ENCODE measurements at places on chromosomes 2 and 18.

DNA sequence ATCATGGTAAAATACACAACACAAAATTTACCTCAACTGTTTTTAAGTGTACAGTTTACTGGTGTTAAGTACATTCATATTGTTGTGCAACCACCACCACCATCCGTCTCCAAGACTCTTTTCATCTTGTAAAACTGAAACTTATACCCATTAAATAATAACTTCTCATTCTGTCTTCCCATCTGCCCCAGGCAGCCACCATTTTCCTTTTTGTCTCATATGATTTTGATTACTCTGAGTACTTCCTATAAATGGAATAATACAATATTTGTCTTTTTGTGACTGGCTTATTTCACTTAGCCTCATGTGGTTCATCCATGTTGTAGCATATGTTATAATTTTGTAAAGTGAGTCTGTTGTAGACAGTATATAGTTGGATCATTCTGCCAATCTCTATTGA lies 82.7 kb downstream of the ALMS1 start:
- DNase-seq, result no peak

- DNase-seq, result no peak
Observed at GRCh38 chr2:90209806-90210205, 1518.3 kb downstream of the RPIA start.

- DNase-seq, result no peak
Observed at GRCh38 chr2:171804456-171804855, 89.6 kb downstream of the SLC25A12 start.

- no peak for DNase-seq
Observed at GRCh38 chr18:48079885-48080284, 149.4 kb upstream of the SMAD2 start.

- DNase-seq, result no peak
Observed at GRCh38 chr2:190766595-190766994, 114.0 kb upstream of the GLS start.

DNA sequence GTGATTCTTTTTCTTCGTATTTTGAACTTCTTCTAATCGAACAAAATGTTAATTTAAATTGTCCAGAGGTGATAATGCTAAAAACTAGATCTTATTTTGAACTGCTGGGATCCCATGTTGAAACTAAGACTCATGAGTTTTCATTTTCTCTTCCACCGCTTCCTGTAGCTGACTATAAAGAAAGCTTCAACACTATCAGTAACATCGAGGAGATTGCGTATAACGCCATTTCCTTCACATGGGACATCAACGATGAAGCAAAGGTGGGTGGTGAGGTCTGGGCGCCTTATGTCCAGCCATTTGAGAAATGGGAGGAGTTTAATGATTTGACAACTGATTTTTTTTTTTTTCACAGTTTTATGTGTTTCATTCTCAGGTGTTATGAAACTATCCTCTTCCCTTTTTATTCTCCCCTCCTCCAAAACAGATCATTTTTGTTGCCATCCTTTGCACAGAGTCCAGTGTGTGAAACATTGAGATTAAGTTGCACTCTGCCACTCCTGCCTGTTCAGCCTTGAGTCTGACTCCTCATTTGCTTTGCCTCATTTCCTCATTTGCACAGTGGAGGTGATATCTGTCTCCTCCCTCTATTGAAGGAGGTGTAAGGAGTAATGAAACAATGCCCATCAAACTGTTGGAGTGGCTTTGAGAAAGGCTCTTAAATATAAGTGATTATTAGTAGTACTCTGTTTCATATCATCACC lies 13.8 kb downstream of the GRHL1 start:
- DNase-seq, result no peak

DNA sequence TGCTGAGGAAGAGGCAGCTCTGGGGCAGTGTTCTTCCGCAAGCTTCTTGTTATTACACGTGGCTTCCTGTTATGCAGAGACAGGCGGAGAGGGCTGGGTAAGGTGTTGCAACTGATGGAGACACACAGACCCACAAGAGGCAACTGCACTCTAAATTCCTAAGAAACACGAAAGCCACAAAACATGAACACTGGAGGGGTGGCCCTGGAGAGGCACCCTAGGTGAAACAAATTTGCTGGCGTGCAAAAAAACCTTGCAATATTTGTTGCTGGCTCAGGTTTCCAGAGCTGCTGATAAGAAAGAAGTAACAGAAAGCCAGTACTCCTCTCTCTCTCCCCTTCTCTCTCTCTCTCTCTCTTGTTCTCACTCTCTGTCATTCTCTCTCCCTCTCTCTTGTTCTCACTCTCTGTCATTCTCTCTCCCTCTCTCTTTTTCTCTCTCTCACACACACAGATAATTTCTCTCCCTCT lies 31.8 kb downstream of the ARHGAP25 start:
- peak; percentile 52 for DNase-seq

DNA sequence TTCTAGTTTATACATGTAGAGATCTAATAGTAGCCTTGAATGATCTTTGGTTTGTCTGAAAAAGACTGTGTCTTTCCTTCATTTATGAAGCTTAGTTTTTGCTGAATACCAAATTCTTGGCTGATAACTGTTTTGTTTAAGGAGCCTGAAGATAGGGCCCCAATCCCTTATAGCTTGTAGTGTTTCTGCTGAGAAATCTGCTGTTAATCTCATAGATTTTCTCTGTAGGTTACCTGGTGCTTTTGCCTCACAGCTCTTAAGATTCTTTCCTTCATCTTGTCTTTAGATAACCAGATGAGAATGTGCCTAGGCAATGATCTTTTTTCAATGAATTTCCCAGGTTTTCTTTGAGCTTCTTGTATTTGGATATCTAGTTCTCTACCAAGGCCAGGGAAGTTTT lies 562.1 kb downstream of the XIRP2 start:
- no peak for DNase-seq

- DNase-seq, result no peak
Observed at GRCh38 chr2:192277494-192278109, 82.9 kb upstream of the TMEFF2 start.

DNA sequence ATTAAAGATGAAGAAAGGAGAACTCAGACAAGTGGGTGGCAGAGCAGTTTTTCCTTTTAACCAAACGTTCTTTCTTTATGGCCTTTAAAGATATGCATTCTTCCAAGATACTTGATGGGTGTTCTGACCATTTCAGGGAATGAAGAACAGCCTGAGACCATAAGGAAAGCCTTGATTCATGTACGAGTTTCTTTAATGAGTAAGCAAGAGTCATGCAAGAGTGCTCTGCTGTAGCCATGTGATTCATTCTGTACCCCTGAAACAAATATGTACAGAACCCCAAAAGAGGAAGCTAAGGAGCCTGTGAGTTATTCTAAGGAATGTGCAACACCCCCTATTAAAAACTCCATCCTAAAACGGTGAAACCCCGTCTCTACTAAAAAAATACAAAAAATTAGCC lies 372.8 kb downstream of the MTX2 start:
- no peak for DNase-seq

DNA sequence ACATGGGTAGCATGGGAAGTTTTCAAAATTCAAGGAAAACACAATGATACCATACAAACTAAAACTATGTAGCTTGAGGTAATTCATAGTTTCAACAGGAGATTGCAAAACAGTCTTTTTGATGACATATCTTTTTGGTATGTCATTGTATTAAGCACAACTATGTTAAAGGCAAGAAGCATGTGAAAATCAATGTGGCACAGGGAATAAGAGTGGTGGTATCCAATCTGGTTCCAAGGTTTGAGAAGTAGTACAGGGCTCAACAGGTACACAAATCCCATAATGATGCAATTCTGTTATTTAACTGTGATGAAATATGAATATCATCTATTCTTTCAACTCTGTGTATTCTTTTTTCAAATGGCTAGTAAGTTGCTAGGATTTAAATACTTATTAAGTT lies 16.4 kb upstream of the DLX2 start:
- DNase-seq, result no peak

DNA sequence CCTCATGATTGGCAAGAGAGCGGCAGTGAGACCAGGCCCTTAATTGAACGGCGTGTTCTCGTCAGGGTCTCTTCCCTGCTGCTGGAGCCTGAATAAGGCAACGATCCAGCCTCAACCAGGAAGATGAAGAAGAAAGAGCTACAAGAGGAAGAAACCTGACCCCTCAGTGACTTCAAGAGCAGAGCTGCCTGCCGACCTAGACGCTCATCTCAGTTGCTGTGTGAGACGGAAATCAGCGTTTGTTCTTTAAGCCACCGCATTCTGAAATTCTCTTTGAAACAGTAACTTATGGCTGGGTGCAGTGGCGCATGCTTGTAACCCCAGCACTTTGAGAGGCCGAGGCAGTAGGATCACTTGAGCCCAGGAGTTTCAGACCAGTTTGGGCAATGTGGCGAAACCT lies 29.6 kb upstream of the KCNG3 start:
- DNase-seq, result no peak

DNA sequence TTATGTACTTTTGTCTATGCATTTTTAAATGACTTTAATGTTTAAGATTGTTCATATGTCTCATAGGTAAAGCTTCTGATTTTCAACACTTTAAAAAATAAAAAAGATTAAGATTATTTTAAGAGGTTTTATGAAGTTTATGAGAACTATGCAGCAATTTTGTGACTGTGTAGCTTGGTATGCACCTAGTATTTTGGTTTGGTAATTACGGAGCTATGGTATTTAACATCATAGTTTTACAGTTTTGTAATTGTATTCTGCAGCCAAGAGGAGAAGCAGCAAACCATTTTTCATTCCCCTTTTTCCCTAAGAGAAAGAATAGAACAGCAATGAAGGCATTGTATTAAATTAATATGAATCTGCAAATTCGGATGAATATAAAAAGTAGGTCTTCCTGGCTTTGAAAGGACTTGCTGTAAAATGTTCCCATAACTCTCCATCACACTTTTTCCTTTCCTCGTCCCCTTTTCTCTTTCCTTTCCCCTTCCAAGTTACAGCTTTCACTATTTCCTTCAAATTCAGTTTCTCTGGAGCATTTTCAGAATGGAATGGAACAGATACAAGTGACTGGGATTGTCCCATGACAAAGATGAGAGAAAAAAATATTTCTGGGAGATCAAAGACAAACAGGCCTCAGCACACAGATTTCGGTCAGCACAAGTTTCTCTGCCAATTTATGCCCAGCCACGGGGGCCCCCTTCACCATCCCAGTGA lies 26.1 kb upstream of the PIEZO2 start:
- no peak for DNase-seq

DNA sequence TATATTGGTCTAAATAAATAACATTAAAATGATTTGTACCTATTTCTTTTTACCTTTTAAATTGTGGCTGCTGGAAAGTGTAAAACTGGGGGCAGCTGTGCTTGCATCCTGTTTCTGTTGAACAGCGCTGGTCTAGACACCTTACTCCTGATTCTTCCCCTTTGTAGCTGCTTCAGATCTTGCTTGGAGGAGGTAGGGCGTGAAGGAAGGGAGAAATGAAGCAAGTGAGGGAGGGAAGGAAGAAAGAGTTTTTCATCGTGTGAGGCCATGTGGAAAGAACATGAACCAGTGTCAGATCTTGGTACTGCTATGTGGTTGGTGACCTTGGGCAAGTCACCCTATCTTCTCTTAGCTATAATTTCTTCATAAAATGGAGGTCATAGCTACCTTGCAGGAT lies 89.0 kb upstream of the SEC11C start:
- DNase-seq, result no peak

DNA sequence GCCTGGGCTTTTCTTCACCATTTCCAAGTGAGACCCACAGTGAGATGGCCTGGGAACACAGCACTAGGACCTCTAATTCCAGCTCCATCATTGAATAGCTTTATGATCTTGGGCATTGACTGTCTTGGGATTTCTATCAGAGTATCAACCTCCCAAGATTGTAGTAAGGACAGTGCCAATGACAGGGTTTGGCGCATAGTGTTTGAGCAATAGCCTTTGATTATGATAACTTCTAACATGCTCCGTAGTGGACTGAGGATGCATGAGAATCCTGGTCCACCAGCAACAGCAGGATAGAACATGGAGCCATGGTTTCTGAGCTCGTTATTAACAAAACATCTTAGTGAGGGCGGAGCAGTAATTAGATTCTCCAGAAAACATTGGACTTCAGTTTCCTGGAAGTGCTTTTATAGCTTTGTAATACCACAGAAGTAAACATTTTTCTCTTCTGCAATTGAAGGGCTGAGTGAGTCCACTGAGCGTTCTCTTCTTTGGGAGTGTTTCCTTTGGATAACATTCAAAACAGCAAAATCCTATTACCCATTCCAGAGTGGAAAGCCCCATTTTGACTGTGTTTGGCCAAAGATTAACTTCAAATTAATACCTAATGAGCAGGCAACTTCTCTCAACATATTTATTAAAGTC lies 63.7 kb downstream of the IL1R2 start:
- no peak for DNase-seq

- no peak for DNase-seq
Observed at GRCh38 chr2:149021271-149021719, 17.2 kb upstream of the LYPD6B start.

DNA sequence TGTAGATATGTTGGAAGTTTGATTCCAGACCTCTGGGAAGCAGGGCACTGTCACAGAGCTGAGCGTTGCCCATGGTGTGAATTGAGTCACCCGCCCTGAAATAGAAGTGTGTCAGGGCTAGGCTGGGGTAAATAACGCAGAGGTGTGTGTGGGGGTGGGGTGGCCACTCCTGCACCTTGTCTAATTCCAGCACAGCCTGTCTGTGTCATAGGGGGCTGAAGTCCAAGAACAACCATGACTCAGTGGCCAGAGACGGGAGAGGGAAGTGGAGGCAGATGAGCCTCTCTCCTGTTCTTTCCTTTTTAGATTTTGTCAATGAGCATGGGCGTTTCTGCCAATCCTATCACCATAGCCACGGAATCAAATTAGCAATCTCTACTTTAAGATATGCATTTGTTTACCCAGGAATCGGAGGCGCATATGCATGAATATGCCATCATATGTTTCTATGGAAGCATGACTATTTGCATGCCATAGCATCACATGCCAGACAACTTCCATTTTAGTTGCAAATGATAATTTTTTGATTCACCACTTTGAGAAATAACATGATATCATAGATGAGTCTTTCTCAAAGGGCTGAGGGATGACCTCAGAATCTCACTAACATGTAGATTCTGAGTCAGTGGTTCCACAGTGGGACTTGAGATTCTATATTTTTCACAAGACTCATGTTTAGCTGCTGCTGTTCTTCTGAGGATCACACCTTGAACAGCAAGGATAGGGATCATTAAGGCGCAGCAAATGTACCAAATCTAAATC lies 852.9 kb downstream of the DCDC2C start:
- DNase-seq, result no peak
